ENCODE measurements at places on chromosomes 6 and 20.

DNA sequence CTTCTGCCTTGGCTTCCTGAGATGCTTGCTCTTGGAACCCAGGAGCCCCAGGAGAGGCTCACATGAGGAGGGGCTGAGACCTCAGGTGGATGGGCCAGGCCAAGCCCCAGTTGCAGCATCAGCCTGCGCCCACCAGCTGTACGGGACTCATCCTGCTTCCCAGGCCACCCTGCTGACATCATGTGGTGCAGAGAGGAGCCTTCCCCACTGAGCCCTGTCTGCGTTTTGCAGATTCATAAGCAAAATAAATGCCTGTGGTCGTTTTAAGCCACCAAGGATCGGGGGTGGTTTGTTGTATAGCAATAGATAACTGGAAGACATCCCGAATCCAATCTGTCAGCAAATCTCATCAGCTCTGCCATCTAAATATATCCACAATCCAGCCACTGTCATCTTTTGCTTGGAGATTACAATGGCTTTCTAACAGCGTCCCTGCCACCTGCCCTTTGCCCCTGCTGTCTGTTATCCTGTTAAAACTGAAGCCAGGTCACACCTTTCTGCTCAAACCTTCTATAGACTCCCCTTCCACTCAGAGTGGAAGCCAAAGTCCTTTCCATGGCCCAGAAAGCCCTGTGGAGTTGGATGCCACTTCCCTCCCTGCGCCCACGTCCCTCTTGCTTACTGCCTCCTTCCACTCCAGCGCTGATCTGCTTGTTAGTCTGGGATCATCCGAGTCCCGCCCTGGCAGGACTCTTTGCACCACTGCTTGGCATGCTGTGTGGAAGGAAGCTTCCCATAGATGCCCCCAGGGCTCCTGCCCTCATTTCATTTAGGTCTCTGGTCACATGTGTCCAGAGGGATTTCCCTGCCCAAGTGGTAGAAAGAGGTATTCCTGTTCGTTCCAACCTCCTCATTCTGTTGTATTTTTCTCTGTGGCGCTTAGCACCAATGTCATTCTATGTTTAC, 24.0 kb upstream of the MLN start:
- DNase-seq: no peak

DNA sequence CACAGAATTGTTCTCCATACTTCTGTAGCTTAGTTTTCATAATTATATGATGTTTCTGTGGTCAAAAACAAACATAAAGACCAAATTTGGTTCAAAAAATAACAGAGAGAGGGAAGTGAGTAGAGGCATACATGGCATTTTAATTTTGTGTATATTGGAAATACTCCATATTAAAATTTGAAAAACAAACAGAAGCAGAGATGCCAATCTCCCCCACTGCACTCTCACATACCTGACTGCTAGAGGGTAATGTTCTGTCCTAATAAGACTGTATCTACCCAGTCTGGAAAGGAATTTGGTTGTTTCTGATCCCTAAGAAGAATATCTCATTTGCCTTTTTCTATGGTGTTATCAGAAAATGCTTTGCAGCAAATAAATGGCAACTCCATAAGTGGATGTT, 959.0 kb upstream of the FLRT3 start:
- no peak for DNase-seq

DNA sequence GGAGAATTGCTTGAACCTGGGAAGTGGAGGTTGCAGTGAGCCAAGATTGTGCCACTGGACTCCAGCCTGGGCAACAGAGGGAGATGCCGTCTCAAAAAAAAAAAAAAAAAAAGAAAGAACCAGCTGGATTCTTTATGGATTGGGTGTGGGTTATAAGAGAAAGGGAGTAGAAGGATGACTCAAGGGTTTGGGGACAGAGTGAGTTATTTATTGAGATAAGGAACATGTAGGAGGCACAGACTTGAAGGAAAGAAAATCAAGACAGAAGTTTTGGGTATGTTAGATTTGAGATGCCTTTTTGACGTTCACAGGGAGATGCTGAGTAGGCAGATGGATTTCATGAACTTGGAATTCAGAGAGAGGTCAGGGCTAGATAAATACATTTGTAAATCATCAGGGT, 47.6 kb downstream of the KIZ start:
- no peak for DNase-seq

DNA sequence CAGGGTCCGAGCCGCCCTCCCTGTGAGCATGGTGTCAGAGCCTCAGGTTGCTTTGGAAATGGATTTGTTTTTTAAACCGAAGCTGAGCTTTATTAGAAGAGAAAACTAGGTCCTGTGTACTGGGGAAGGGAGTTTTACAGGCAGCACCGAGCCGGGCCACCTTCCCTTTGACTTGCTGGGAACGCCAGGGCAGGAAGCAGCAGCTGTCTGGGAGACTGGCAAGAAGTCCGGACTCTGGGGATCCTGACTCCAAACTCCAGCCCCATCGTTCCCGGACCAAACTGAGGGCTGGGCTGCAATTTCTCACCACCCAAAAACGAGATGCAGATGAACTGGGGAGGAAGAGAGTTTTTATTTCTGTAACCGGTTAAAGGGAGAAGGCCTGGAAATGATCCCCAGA, 214.9 kb upstream of the KCNG1 start:
- DNase-seq: no peak

DNA sequence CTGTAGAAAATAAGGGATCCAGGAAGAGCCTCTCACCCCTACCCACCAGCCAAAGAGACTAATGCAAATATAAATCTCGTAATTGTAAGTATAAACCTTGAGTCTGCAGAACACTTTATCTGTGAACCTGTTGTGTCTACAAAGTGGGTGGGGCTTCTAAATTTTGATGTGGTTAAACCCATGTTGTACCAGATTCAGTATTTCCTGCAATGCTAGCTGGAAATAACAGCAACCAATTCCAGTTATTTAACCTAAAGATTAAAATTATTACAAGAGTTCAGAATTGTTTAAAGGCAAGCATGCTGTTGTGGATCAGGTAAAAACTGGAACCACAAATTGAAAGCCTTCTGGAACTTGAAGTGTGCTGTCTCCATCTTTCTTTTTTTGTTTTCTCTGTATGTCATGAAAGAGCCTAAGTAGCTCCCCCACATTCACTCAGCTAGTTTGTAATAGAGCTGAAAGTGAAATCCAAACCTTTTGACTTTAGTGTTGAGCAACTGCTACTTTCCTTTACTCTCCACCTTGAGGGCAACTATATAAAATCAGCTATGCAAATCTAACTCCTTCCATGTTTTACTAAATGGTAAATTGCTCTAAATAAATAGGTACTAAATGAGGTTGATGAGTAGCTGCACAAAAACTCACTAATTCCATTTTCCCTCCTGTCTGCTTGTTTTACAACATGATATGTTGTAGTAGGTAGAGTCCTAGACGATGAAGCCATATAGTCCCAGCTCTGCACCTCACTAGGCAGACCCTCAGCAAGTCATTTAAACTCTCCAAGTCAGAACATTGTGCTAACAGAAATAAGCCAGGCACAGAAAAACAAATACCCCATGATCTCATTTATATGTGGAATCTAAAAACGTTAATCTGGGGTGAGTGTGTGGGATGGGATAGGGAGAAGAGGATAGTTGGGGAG, 17.9 kb upstream of the THEMIS start:
- no peak for DNase-seq

- DNase-seq: no peak
These were observed 195.1 kb downstream of the PRKN start for GRCh38 chr6:162532283-162533008.

GRCh38 chr6:39256294-39256940, 27.1 kb upstream of the KCNK5 start:
- no peak for DNase-seq

DNA sequence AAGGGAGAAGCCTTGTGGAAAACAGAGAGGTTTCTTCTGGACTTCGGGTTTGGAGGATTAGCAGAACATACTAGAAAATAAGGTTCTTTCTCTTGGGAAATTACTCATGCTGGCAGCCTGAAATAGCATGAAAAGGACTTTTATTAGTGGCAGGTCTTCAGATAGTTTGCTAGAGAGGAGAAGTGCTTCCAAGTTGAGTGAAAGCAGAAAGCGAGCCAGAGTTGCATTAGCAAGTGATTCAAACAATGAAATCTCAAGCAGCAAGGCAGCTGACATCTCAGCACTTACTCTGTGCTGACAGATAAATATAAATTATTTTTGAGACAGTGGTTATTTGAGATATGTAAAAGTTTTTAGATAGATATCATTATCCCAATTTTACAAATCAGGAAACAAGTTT, 91.9 kb downstream of the PLCB4 start:
- no peak for DNase-seq

- DNase-seq: no peak
These were observed 291.5 kb downstream of the TBC1D32 start for GRCh38 chr6:121042766-121043165.
